ENCODE measurements at places on chromosomes 6 and 20. TPM values are rescaled to one million over a fixed set of nuclear protein-coding genes. Genes with fewer than 3 reads are reported as not detected.

The MYBL2 gene
- 1.5 TPM for polyA plus RNA-seq

The GPLD1 gene
- 0.34 TPM for polyA plus RNA-seq

The TNFAIP3 gene
- polyA plus RNA-seq: 13.9 TPM

The LGSN gene
- not detected for polyA plus RNA-seq

The NR2E1 gene
- polyA plus RNA-seq: 0.17 TPM

- no peak overlapping the region for H3K4me3 ChIP-seq
- no peak for DNase-seq
These were observed 4.3 kb upstream of the DNAJC5 start for GRCh38 chr20:63890616-63891015.

DNA sequence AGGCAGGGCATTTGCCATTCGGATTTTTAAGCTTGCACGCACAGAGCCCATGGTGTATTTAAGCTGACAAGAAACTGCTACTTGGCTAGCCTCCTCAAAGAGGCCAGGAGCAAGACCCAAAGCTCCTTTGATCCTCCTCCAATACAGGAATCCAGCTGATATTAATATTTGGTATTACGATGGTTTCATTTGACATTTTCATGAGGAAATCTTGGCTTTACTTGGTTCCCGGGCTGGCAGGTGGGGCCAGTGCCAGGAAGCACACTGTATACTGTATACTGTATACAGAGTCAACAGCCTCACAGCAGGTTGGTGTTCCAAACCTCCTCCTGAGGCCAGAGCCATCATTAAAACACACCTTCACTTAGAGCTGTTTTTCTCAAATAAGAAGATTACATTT lies 138.2 kb upstream of the ARMC2 start:
- no peak overlapping the region for H3K4me3 ChIP-seq
- H3K36me3 ChIP-seq: no peaks in the 10 kb centered on the region
- no peak overlapping the region for H3K27ac ChIP-seq
- H3K27me3 ChIP-seq: peaks cover 8% of the 10 kb centered on the region

- H3K4me1 ChIP-seq: peaks cover 9% of the 10 kb centered on the region
- H3K27me3 ChIP-seq: no peaks in the 10 kb centered on the region
- DNase-seq: no peak
- H3K27ac ChIP-seq: no peak overlapping the region
These were observed 17.3 kb upstream of the PCMTD2 start for GRCh38 chr20:64238115-64238825.

- no peaks in the 10 kb centered on the region for H3K36me3 ChIP-seq
- no peaks in the 10 kb centered on the region for H3K4me1 ChIP-seq
- DNase-seq: no peak
- H3K27ac ChIP-seq: no peak overlapping the region
These were observed 8.0 kb upstream of the SH3BGRL2 start for GRCh38 chr6:79623106-79623505.

- no peak overlapping the region for H3K27ac ChIP-seq
- H3K27me3 ChIP-seq: no peaks in the 10 kb centered on the region
- H3K4me1 ChIP-seq: no peaks in the 10 kb centered on the region
- no peaks in the 10 kb centered on the region for H3K36me3 ChIP-seq
- DNase-seq: no peak
These were observed 341.3 kb downstream of the TAF4 start for GRCh38 chr20:61724376-61724775.

DNA sequence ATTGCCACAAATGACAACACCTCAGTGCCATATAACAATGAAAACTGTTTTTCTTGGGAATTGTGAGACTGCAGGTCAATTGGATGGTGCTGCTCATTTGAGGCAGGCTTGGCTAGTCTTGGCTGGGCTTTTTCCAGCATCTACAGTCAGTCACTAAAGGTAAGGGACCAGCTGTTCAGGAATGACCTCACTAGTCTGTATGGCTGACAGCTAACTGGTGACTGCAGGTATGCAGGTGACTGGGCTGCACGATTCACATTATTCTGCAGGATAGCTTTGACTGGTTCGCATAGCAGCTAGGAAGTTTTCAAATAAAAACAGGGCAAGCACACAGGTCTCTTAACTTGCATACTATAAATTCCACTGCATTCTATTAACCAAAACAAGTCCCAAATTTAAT lies 22.1 kb upstream of the HMGCLL1 start:
- H3K4me1 ChIP-seq: no peaks in the 10 kb centered on the region
- no peaks in the 10 kb centered on the region for H3K27me3 ChIP-seq
- H3K36me3 ChIP-seq: no peaks in the 10 kb centered on the region
- H3K27ac ChIP-seq: no peak overlapping the region
- no peak overlapping the region for H3K4me3 ChIP-seq
- DNase-seq: no peak

GRCh38 chr6:66478705-66479104 lies 771.7 kb upstream of the EYS start:
- no peak for DNase-seq
- no peaks in the 10 kb centered on the region for H3K27me3 ChIP-seq
- no peak overlapping the region for H3K27ac ChIP-seq

DNA sequence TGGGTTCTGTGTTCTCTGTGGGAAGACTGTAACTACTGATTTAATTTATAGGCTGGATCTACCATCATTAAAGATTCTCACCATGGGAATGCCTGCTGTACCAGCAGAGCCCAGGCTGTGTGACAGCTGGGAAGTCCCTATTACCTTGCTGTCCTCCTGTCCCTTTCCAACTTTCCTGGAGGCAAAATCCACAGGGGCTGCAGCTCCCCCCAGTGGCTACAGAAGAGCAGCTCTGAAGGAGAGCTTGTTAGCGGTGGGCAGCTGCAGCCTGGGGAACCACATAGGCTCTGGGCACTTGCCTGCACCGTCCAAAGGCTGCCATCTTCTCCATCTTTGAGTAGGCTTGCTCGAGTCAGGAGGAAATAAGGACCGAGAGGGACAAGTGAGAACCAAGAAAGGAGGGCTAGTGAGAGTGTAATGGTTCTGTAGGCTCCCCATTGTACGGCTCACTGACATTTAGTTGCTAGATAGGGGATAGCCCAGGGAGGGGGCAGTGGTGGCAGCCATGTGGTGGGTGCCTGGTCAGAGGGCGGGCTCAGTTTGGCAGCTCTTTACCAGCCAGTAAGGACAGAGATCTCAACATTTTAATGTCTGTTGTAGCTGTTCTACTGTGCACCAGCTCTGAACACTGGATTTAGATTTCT lies 155.1 kb upstream of the MLIP start:
- no peak overlapping the region for H3K27ac ChIP-seq
- H3K36me3 ChIP-seq: no peaks in the 10 kb centered on the region
- H3K4me1 ChIP-seq: no peaks in the 10 kb centered on the region

DNA sequence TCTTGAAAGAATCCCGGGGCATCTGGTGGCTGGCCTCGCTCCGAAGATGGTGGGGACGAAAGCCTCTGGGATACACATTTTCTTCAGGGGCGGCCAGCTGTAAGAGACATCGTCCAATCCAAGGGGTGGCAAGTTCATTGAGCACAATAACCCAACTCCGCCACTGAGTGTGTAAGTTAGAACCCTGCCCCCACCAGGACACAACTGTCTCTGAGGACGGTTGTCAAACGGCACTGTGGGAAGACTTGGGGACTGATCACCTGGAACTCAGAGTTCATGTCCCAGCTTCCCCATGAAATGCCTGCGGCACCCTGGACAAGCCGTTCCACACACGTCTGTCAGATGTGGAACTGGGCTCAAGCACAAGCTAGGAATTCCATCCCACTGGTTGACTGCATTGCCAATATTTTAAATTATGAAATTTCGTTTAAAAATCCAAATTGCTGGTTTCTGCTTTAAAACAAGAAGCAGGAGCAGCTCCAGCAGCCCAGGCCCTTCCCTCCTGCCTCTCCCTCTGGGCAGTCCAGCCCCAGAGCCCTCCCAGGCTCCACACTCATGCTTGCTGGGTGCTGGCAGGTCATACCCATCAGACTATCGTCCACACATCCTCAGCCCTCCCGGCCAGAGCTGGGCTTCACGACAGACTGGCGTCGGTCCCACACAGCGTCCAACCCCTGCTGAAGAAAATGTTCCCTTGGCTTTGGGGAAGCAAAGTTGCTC lies 80.9 kb upstream of the AFDN start:
- H3K4me1 ChIP-seq: no peaks in the 10 kb centered on the region
- H3K4me3 ChIP-seq: no peak overlapping the region
- H3K36me3 ChIP-seq: no peaks in the 10 kb centered on the region
- no peak for DNase-seq

DNA sequence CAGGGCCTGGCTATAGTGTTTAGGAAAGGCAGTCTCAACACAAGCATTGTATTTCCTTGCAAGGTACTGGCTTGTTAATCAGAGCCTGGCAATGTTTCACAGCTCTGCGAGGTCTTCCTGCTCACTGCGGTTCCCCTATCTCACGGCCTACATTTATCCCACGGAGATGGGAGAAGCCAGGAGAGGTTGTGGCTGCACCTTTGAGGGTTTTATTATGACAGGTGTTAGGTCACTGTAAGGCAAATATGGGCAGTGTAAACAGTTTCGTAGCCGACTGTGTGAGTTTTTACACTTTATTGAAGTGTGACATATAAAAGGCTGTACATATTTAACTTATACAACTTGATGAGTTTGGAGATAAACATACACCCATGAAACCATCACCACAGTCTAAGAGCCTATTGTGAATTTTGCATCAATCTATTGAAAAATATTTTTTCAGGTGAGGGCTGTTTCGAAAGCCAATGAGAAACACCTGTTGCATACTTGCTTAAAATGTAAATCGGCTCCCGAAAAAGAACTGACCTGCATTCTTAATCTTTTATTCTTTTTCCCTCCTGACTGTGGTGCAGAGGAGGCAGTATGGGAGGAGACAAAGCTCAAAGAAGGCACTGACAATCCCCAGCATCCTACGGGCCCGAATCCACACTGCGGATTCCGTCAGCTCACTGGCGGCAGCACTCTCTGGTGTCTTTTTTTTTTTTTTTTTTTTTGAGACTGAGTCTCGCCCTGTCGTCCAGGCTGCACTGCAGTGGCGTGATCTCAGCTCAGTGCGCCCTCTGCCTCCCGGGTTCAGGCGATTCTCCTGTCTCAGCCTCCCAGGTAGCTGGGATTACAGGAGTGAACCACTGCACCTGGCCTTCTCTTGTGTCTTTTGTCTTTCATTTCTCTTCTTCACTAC lies 7.5 kb upstream of the RBM38 start:
- no peak for DNase-seq
- H3K27me3 ChIP-seq: no peaks in the 10 kb centered on the region
- H3K4me1 ChIP-seq: peaks cover 6% of the 10 kb centered on the region
- no peak overlapping the region for H3K27ac ChIP-seq
- no peak overlapping the region for H3K4me3 ChIP-seq

DNA sequence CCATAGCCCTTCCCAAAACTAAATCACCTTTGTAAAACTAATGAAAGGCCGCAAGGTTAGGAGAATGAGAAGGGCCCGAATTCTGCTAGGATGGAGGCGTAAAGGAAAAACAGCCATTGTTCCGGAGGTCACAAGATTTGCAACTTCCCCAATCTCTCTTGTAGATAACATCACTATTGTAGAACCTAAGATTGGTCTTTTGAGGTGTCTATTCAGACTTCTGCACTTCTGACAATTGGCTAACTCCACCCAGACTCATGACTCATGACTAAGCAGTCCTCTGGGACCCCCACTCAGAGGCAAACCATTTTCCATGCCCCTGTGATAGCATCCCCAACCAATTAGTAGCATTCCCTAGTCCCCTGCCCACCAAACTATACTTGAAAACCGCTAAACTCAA lies 210.5 kb upstream of the SHLD1 start:
- H3K27ac ChIP-seq: no peak overlapping the region
- H3K4me3 ChIP-seq: no peak overlapping the region
- H3K4me1 ChIP-seq: peaks cover 5% of the 10 kb centered on the region
- peaks cover 5% of the 10 kb centered on the region for H3K36me3 ChIP-seq
- H3K27me3 ChIP-seq: no peaks in the 10 kb centered on the region

GRCh38 chr20:41032271-41032670 lies 3.6 kb downstream of the TOP1 start:
- no peak for DNase-seq
- H3K36me3 ChIP-seq: no peaks in the 10 kb centered on the region
- H3K27me3 ChIP-seq: no peaks in the 10 kb centered on the region
- no peak overlapping the region for H3K4me3 ChIP-seq

GRCh38 chr6:1136415-1136774 lies 175.5 kb upstream of the FOXQ1 start:
- H3K4me1 ChIP-seq: no peaks in the 10 kb centered on the region
- H3K36me3 ChIP-seq: no peaks in the 10 kb centered on the region
- H3K4me3 ChIP-seq: no peak overlapping the region
- H3K27ac ChIP-seq: no peak overlapping the region
- no peak for DNase-seq

GRCh38 chr20:25083141-25083772 lies 1.3 kb upstream of the VSX1 start:
- no peak overlapping the region for H3K27ac ChIP-seq
- H3K36me3 ChIP-seq: no peaks in the 10 kb centered on the region
- DNase-seq: no peak
- H3K27me3 ChIP-seq: peaks cover 80% of the 10 kb centered on the region
- no peaks in the 10 kb centered on the region for H3K4me1 ChIP-seq
- no peak overlapping the region for H3K4me3 ChIP-seq

DNA sequence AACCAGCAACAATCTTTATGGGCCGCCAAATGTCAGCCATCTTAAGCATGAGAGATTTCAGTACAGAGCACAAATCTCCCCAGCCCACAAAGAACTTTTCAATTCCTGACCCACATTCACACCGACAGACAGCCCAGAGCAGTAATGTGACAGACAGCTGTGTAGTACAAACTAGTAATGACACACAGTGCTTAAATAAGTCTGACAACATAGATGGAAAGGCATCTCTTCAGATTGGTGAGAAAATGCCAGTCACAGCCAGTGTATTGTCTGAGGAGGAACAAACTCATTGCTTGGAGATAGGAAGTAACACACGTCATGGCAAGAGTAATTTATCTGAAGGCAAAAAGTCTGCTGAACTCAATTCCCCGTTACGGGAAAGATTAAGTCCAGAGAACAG lies 36.0 kb downstream of the KIZ start:
- no peak for DNase-seq
- no peaks in the 10 kb centered on the region for H3K36me3 ChIP-seq
- no peaks in the 10 kb centered on the region for H3K4me1 ChIP-seq
- H3K27me3 ChIP-seq: no peaks in the 10 kb centered on the region
- no peak overlapping the region for H3K4me3 ChIP-seq

DNA sequence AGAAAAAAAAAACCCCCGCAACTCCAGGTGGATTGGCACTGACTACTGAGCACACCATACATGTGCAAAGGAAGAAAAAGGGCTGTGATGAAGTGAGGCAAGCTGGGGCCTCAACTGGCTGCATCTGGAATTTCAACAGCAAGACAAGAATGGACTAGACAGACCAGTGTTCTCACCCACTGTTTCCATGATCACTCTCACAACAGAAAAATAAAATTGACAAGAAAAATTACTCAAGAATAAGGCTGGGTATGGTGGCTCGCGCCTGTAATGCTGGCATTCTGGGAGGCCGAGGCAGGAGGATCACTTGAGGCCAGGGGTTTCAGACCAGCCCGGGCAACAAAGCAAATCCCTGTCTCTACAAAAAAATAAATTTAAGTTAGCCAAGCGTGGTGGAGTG lies 18.8 kb downstream of the ZNF217 start:
- H3K27me3 ChIP-seq: no peaks in the 10 kb centered on the region
- no peak overlapping the region for H3K27ac ChIP-seq
- H3K36me3 ChIP-seq: no peaks in the 10 kb centered on the region
- no peak for DNase-seq
- peaks cover 10% of the 10 kb centered on the region for H3K4me1 ChIP-seq
- no peak overlapping the region for H3K4me3 ChIP-seq

- H3K27ac ChIP-seq: peak overlapping the region; percentile 31
- H3K4me3 ChIP-seq: no peak overlapping the region
- no peak for DNase-seq
- H3K36me3 ChIP-seq: peaks cover 14% of the 10 kb centered on the region
- H3K27me3 ChIP-seq: no peaks in the 10 kb centered on the region
These were observed 27.5 kb downstream of the RSPH3 start for GRCh38 chr6:158972241-158973233.

Data from adrenal gland (tissue), 19 donors.